ENCODE measurements at places on chromosomes 4 and X.

GRCh38 chrX:50475208-50475607, 4.6 kb upstream of the DGKK start:
- no peak for DNase-seq

GRCh38 chr4:104735174-104735573, 240.5 kb upstream of the CXXC4 start:
- no peak for DNase-seq

GRCh38 chrX:3029129-3029528, 12.1 kb upstream of the ARSF start:
- DNase-seq, result no peak

DNA sequence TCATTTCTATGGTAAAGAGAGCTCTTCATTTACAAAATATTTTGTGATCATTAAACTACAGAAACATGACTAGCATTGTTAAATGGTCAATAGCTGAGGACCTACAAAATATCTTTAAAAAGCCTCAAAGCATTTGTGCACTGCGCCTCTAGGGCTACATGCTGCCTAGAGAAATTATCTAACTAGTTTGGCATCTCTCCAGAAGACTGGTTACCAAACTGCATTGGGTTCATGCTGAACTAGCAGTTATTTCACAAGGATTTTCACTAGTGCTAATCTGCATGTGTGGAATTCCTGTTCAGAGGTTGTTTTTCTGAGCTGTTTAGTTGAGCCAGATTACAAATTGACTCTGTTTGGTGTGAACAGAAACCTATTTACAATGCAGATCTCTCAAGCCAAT, 58.5 kb upstream of the PITX2 start:
- DNase-seq, result no peak

DNA sequence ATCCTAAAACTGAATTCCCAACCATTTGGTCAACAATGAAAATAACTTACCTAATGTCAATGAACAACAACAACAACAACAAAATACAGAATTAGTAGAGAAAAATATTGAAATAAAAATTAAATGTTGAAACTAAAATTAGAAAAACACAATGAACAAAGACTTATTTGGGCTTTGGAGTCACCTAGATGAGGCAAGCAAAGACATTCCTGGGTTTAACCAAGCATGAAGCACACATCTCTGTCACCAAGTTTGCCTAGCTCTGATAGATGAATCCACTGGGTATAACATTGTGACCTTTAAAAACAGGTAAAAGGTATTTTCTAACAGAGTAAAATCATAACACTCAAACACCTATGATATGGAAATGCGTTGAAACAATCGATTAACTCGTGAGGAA, 13.2 kb upstream of the SYTL5 start:
- DNase-seq, result no peak

DNA sequence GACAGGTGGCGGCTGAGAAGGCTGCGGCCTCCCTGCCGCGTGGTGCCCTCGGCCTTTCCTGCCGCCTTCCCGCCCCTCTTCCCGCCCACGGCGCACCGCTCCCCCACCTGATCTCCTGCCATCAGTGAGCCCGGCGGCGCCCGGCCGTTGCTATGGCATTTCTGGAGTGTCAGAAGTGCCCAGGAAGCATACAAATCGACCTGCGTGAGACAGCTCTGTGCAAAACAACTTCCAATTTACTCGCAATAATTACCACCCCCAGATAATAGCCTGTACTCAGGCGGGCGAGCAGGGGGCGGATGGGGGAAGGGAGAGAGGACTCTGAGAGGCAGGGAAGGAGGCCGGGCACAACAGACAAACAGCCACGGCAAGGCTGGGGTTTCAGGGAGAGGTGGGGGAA, 16.6 kb upstream of the ERCC6L start:
- DNase-seq, result no peak

- DNase-seq, result no peak
These were observed 725 bp downstream of the SMC1A start for GRCh38 chrX:53421772-53422085.

GRCh38 chr4:25861280-25861950, 1.4 kb downstream of the SEL1L3 start:
- peak; percentile 54 for DNase-seq

DNA sequence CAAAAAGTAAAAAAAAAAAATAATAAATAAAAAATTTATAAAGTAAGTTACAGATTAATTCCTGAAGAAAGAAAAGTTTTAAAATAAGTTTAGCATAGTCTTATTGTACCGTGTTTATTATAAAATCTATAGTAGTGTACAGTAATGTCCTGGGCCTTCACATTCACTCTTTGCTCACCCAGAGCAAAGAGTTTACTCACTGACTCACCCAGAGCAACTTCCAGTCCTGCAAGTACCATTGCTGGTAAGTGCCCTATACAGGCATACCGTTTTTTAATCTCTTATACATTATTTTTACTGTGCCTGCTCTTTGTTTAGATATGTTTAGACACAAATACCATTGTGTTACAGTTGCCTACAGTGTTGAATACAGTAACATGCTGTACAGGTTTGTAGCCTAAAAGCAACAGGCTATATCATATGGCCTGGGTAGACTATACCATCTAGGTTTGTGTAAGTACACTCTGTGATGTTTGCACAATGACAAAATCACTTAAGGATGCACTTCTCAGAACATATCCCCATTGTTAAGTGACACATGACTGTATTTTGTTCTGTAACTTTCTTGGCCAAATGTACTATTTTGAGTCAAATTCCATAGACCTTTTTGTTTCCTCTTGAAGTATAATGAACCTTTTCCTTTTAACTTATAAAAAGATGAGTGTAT, 199.0 kb upstream of the NUDT6 start:
- no peak for DNase-seq

- DNase-seq, result no peak
These were observed 594.3 kb upstream of the PCDH7 start for GRCh38 chr4:30125868-30126267.

DNA sequence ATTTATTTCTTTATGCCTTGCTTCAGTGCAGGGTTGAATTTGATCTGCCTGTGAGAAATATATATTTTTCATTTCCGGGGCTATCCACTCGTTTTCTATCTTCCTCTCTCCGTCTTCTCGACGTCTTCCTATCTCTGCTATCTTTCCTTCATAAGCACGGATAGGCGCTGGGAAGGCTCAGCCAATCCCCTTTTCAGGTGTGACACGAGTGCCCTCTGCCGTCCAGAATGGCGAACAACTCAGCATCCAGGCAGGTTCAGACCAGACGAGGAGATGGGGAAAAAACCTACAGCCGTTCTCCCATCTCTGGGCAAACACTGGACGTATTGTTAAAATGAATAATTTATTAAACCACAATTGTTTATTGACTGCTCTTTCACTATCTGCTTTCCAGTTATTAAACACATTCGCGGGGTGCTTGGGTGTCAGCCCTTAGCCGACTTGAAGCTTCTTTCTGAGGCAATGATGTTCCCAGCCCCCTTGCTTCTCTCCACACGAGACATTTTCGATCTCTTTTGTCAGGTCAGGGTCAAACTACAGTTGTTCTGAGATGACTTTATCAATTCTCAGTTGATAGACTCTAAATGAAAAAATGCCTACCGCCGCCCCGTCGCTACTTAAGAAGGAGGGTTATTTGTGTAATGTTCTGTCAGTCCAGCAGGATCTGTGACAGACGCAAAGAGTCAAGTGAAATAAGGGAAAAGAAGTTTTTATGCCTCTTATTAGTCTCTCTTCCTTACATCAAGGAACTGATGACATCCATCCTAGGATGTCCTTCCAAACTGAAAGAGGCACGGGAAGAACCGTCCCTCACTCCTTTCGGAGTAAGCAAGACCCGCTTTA, 96.3 kb upstream of the NOCT start:
- peak; percentile 20 for DNase-seq

GRCh38 chr4:146511381-146511780, 10.4 kb downstream of the SLC10A7 start:
- DNase-seq, result peak; percentile 67

DNA sequence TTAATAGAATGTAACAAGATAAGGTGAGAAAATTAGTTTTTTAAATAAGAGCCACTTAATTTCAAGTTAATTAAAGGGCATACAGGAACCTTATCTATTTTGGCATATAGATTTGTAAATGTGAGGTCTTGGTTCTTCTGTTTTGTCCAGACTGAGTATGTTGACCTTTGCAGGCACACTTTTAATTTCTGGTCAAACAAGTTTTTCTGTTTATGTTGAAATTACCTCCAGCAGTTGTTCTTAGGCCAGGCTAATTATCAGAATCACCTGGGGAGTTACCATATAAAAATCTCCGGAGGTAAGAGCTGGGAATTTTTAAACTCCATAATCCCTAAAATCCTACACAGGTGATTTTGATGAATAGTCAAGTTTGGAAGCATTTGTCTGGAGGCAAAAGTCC, 227.4 kb upstream of the ANKRD50 start:
- no peak for DNase-seq

DNA sequence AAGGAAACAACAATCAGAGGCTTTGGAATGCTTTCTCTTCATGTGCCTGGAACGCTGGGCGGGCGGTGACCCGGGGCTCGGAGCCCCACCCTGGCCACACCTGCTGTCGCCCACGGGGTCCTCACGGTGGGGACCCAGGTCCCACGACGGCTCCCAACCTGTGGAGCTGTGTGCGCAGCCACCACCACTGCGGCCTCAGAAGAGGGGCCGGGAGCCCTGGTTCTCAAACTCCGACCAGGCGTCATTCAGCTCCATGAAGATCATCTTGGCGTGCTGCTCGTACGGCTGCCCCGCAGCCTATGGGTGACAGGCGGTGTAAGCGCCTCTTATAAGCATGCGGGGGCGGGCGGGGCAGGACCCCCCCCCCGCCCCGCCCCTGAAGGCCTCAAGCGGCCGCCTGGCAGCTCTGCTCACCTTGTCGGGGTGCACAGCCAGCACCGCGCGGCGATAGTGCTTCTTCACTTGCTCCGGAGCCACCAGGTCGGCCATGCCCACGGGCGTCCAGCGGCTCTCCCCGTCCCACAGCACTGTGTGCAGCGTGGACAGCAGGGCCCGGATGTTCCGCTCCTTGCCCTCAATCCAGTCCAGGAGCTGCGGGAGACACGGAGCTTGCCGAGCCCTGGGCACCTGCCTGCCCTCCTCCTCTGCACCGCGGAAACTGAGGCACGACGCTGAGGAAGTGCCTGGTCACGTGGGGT, 23.7 kb upstream of the CPLX1 start:
- DNase-seq, result no peak

GRCh38 chr4:180148737-180149136, 2094.5 kb upstream of the TENM3 start:
- DNase-seq, result no peak

All from suppressor macrophage (primary cell).